ENCODE measurements at places on chromosomes 12 and 14.

DNA sequence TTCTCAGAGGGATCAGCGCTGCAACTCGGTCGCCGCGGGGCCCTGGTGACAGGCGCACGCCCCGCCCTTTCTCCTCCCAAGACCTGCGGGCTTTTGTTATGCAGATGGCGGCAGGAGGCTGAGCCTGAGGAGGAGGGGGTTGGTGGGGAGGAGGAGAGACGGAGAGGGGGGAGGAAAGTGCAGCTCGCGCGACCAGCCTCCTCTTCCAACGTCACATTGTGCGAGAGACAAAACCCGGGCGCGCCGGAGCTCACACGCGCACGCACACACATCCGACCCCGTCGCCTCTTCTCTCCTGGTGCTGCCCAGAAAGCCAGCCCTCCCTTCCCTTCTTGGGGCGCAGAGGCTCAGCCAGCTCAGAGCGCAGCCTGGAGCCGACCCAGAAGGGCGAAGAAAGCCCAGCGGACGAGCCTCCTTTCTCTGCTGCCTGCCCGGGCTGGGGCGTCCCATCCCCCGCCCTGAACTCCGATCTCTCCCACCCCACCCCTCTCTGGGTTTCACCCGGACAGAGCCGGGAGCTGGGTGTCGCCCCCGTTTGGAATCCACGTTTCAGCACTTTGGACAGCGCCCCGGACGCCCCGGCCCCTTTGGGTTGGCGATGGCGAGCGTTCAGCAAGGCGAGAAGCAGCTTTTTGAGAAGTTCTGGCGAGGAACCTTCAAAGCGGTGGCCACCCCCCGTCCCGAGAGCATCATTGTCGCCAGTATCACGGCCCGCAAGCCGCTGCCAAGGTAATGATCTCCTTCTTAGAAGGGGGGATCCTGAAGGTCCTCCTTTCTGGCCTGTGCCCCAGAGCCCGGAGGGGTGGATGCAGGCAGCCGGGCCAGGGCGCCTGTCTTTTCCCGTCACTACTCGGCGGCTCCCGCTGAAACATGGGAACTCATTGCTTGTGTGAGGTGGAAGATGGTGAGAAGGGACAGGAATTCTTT, at the start of gene SRRM4:
Gene SRRM4 (plus strand): TSS at position 257 of the 927 bp plus-strand sequence. CDS start 342 bp downstream, at position 599.
- DNase-seq = no peak

GRCh38 chr14:88872976-88873375, 48.5 kb downstream of the TTC8 start:
- no peak for DNase-seq

DNA sequence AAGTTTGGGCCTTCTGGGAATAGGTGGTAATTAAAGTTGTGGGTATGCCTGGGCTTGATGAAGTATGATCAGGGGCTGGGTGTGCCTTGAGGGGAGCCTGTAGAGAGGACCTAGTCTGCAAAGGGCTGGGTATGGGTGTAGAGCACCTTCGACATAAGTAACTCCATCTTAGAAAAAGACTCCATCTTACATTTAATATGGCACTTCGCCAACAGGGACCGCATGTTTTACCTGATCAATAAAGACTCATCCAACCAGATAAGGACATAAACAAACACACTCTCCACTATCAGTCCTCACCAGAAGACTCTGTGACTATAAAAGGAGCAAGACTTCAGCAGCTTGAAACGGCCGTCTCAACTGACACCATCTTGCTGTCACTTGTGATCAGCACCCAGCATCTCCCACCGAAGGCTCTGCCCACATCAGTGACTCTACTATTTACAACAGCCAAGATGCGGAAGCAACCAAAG, 23.5 kb upstream of the GPR68 start:
- DNase-seq = no peak

- no peak for DNase-seq
Measured at GRCh38 chr14:101409006-101409543, 152.2 kb upstream of the DIO3 start.

- DNase-seq = no peak
Measured at GRCh38 chr14:57657487-57657886, 163.8 kb upstream of the CCDC198 start.

DNA sequence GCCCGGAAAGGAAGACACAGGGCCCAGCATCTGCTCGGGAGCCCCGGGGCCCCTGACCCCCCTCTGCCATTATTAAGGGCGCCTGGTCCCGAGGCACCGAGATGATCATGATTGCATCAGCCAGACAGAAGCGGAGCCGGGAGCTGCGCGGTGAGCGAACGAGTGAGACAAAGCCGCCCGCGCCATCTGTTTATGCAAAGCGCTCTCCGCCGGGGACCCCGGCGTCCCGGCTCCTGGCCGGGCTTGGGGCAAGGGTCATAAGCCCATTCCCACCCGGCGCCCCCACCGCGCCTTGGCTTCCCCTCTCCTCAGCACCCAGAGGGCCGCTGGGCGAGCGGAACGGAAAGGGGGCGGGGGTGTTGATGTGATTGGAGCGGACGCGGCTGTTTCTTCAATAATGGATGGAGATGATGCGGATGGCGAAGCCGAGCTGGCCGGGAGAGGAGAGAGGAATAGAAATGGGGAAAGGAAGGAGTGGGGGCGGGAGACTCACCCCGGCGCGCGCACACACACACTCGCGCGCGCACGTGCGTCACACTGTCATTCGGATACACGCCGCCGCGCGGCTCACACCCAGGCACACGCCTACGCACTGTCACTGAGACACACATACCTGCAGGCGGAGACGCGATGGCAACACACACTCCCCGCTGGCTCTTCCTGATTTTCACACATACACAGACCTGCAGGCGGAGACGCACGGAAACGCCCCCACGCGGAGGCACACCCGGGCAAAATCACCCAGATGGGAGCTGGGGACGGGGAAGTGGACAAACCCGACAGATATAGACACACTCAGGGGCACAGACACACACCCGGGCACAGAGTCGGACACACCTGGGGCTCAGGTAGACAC, 10.7 kb downstream of the STAC3 start:
- DNase-seq = peak; percentile 53

DNA sequence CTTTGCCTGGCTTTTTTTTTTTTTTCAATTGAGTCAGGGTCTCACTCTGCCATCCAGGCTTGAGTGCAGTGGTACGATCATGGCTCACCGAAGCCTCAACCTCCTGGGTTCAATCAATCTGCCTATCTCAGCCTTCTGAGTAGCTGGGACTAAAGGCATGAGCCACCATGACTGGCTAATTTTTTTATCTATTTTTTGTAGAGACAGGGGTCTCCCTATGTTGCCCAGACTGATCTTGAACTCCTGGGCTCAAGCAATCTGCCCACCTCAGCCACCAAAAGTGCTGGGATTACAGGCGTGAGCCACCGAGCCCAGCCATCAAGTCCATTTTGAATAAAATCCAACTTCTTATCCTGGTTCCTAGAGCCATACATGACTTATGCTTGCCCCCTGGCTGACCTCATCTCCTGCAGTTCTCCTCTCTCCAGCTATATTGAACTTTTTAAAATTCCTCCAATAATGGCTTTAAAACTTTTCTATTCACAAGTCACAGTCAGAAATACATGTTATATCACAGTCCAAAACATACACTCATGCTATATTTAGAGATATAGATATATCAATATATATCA, 10.4 kb upstream of the RND1 start:
- DNase-seq = no peak

DNA sequence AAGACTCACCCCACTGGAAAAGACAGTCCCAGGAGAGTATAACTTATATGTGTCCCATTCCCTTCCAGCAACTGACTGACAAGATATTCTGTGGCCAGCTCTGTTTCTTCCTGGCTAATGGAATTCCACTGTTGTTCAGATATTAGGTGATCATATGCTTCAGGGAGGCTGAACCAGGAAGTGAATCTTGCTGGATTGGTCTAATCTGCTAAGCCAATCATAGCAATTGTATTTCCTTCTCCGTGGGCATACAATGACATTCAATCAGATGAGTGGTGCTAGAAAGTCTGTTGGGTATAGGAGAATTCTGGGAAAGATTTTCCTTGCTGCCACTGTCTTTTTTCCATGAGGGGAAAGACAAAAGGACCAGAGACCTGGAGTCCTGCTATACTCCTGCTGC, 12.1 kb downstream of the PYGL start:
- DNase-seq = no peak

DNA sequence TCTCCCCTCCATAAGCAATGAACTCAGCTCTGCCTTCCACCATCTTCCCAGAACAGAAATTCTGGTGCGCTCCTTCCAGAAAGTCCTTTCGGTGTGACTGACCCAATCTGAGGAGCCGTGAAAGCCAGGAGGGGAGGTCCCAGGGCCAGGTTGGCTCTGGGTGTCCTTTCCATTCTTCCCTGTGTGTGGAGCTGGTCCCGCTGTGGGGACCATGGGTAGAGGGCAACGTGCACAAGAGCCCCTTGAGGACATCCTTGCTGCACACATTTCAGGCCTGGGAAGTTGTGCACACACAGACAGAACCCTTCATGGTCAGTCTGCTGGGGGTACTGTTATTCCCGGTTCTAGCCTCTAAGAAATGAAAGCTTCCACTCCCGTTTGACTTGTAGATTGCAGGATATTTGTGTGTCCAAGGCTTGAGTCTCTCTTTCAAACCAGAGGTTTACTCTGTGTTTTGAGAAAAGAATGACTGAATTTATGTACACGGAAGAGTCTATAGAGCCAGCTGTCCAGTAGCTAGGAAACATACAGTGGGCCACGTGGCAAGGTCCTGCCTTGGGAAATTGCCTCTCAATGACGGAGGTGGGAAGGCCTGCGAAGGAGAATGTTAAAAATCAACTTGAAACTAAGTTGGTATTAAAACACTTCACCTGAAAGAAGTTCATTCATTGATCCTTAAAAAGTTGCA, 10.1 kb downstream of the NFKBIA start:
- DNase-seq = no peak

DNA sequence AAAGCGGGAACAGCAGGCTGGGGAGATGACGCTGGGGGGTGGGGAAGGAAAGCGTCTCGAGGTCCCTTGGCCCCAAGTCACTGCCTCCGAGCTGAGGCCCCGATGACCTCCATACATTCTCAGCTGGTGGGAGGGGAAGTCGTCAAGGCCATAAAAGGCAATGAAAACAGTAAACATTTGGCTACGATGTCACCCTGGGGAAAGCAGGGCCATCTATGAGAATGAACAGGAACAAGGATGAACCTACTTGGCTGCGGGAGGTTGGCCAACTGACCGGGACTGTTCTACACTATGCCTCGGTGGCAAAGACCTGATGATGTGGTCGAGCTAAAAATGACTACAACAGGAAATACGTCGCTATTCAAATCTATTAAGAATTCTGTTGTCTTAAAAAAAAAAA, 19.5 kb downstream of the PRKAB1 start:
- DNase-seq = no peak

All from choroid plexus epithelial cell (primary cell).